Left colon (tissue), 2 donors: ENCODE measurements at places on chromosomes 2 and 18. TPM values are rescaled to one million over a fixed set of nuclear protein-coding genes. Genes with fewer than 3 reads are reported as not detected.

PTPN2 gene
- 35.4 TPM for total RNA-seq

- DNase-seq, result no peak
Measured at GRCh38 chr2:96114903-96115581, 1.3 kb downstream of the ADRA2B start.

DNA sequence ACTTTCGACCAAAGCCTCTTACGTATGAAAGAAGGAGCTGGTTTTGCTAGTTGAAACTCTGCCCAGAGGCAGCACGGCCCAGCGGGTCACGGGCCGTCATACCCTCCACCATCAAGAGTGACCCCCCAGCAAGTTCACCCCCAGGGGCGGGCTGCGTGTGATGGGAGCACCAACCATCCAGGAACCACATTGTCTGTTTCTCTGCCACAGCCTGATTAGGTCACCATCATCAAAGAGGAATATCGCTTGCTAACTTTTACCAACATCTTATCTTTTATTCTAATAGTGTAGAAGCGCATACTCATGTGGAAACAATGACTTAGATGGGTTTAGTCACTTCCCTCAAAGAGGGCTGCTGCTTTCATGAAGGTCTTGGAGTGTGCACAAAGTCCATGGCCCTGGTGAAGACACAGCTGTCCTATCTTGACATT lies 116.6 kb upstream of the SMIM21 start:
- DNase-seq, result no peak

INHA gene
- total RNA-seq, result not detected

DNA sequence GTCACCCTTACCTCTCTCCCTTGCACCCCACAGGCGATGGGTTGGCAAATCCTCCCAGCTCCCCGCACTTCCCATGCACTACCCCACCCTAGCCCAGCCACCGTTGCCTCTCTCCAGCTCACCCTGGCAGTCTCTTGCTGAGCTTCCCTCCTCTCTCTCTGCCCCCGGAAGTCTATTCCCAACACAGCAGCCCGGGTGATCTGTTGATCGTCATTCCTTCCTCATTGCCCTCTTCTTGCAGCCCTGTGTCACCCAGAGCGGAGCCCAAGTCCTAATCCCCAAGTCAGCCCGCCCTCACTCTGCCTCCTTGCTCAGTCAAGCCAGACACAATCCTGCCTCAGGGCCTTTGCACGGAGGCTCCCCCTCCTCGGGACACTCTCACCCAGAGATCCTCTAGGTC lies 55.2 kb downstream of the CIB4 start:
- DNase-seq, result peak; percentile 10

- DNase-seq, result peak; percentile 43
Measured at GRCh38 chr2:234290671-234291070, 206.2 kb downstream of the ARL4C start.

UGT1A10 gene
- 84.8 TPM for total RNA-seq

GRCh38 chr2:197803033-197803444 lies 1.4 kb upstream of the PLCL1 start:
- DNase-seq, result no peak

GRCh38 chr18:58891776-58892175 lies 27.1 kb downstream of the ZNF532 start:
- no peak for DNase-seq
